COR-L47 (cell line): ENCODE measurements at places on chromosomes 1 and 21.
A peak's percentile ranks its signal among the peaks of the same experiment; 100 is the strongest.

DNA sequence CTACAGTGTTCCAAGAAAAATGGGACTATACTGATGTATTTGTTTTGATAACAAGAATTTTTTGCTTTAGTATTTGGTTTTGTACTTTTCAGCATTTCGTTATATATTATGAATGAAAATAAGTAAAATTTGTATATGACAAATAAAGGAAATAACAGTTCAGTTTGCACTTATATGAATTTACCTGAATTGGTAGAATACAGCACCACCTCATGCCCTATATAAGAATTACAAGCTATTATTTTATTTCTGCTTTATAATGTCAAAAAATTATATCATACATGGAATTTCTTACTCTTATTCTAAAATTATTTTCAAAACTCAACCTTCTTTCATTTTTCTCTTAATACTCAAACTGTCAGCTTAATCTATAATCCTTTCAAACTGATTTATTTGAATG, 14.6 kb downstream of the EFCAB7 start:
- no peak for DNase-seq

DNA sequence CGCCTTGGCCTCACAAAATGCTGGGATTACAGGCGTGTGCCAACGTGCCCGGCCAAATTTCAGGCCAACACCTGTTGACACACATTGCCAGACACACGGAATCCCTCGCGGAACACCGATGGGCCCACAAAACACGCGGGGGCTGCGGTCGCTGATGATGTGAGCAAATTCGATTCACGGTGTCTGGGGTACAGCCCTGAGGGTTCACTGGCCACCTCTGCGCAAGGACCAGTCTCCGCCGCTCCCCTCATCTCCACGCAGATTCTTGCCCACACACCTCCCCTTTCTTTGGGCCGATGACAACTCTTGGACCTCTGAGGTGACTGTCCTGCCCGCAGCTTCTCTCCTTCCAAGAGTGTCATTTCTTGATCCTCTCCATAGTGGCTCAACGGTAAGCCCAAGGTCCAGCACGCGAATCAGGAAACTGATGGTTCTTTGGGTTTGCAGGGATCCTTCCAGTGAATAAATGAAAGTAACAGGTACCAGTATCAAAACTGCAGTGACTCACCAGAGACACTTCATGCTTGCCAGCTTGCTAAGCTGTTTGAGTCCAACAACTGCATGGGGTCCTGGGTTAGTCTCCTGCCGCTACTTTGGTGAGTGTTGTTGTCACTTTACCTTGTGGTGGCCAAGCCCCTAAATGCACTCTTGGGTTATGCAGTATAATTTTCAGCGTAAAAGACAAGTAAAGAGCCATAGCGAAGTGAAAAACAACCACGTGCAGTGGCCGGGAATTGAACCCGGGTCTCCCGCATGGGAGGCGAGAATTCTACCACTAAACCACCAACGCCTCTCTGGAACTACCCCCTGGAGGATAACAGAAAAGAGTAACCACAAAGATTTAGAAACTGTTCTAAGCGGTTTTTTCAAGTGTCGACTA, 11.0 kb upstream of the RNU1-3 start:
- DNase-seq: peak; percentile 58

- DNase-seq: no peak
Measured at GRCh38 chr21:45130324-45130774, 56.0 kb downstream of the ADARB1 start.

- DNase-seq: no peak
Measured at GRCh38 chr1:31943546-31944184, 5.5 kb upstream of the PTP4A2 start.

DNA sequence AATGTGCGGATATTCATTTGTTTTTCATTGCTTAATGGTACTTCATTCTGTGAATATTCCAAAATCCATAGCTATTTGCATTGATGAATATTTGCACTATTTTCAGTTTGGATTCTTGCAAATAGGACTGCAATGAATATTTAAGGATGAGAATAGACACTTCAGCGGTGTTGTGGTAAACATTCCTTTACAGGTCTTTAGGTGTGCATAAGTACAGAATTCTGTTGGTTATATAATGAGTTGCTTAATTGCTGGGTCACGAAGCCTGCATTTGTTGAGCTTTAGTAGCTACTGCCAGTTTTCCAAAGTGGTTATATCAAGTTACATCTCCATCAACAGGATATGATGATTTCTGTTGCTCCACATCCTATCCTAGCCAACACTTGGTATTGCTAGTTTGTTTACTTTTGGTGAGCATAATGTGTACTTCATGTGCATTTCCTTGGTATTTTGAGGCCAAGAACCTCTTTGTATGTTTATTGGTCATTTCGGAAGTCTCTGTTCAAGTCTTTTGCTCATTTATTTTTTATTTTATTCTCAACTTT, 64.2 kb upstream of the CYYR1 start:
- DNase-seq: peak; percentile 22

GRCh38 chr1:24656046-24656445, 12.9 kb downstream of the SRRM1 start:
- no peak for DNase-seq

DNA sequence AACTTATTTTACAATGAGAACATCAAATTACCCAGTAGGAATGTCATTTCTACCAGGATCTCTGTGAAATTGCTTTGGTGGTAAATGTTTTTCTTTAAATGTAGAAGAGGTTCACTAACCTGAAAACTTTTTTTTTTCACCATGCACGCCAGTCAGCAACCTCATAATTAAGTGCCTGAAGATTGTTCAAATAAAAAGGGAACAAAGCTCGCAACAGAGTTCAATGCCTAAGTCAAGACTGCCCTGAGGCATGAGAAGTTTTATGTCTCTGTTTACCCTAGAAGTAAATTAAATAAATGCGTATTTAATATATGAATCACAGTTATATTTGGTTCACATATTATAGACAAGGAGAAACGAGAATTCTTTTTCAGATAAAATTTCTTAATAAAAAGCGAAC, 13.8 kb upstream of the SYDE2 start:
- DNase-seq: no peak

DNA sequence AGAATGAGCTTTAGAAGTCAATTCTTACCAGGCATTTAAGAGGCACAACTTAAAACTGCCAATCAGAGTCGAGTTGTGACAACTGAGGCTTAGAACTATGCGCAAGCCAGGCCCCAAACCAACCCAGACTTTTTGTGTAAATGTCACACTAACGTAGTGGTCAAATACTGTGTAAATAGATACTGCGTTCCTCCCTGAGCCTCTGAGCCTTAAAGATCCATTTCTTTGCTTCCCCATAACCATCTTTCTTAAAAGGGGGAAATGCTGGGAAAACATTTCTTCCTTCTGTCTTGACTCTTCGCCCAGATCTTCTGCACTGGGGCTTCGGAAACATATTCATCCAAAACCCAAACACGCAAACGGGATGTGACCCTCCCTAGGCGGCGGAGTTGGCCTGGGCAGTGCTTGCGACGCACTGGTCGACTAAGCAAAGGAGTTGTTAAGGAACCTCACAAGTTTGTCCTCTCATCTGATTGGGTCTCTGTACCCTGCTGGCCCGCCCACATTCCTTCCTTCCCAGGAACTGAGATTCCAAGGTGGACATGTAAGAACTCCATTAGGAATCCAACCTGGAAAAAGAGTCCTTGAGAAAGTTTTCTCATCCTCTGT, 2.6 kb downstream of the ADAMTS5 start:
- DNase-seq: no peak

DNA sequence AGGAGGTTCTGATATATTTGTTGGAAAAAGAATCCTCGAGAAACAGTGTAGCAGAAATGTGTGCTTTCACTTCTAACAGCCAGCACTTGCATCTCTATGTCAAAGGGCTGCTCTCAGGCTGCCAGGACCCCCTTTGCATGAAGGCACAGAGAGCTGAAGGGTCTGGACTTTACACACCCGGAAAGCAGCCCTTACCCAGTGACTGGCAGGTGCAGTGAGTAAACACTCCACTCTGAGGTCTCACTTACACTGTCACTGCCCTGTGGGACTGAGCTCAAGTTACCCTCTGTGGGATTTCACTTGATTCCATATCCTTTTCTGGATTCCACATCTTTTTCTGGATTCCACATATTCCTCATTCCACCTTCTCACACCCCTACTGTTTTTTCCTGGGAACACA, 40.8 kb upstream of the PPP2R5A start:
- no peak for DNase-seq

DNA sequence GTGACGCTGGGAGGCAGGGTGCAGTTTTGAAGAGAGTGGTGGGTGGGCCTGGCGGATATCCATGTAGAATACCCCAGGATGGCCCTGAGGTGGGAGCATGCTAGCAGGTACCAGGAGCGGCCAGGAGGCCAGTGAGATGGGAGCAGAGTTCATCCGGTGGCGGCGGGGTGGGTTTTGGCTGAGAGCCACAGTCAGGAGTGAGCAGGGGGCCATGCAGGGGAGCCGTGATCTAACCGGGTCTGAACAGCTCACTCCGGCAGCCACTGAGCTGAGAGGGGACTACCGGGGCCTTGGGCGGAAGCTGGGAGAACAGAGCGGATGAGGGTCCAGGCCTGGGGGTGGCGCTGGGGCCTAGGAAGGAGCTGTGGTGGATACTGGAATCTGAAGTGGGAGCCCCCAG, 47.6 kb upstream of the LRP8 start:
- DNase-seq: no peak

DNA sequence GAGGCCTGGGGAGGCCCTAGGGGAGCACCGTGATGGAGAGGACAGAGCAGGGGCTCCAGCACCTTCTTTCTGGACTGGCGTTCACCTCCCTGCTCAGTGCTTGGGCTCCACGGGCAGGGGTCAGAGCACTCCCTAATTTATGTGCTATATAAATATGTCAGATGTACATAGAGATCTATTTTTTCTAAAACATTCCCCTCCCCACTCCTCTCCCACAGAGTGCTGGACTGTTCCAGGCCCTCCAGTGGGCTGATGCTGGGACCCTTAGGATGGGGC, 5.2 kb downstream of the ELF3 start:
- no peak for DNase-seq

DNA sequence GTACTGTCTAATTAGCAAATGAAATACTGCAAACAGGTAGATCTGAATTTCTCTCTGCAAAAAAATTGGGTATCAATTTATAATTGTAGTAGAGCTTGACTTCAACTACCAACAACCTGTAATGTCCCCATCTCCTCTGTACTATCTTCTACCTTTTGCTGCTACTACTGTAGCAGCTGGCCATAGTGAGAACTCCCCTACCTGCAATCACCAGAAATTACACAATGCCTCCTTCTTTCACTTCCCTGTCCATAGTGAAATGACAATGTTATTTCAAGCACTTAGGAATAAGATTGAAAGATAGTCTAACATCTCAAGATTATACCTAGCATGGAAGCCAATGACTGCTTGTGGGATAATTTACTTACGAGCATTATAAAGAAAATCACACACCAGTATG, 100.4 kb downstream of the ACBD6 start:
- DNase-seq: no peak

- no peak for DNase-seq
Measured at GRCh38 chr1:20684651-20685050, 23.5 kb upstream of the DDOST start.

DNA sequence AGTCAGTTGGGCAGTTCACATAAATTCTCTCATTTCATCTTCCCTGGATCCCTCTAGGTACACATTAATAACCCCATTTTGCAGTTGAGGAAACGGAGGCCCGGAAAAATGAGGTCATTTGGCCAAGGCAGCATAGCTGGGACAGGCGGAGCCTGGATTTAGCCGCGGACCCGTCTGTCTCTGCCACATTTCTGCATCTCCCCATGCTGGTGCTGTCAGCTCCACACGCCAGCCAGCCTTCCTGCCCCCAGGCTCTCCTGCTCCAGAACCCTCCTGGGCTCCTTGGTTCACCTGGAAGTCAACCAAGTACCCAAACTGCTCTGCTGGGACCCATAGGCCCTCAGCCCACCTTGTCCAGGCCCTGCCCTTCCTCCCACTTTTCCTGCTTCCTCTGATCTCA, 7.6 kb downstream of the FOXO6 start:
- no peak for DNase-seq

DNA sequence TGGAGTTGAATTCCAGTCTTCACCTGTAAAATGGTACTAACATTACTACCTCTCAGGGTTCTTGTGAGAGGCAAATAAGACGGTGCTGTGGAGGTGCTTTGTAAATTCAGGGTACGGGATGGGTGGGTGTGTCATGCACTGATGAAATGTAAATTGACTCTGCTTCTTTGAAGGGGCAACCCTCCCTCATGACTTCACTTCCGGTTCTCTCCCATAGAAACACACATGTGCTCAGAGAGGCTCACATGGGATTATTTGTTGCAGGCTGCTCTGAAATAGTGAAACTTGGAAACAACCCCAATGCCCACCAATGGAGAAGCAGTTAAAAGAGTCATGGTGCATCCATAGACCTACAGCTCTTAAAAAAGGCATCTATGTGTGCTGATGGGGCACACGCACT, 44.9 kb upstream of the SCMH1 start:
- DNase-seq: no peak

GRCh38 chr1:219459351-219460080, 153.4 kb downstream of the ZC3H11B start:
- peak; percentile 44 for DNase-seq

GRCh38 chr1:44273560-44274350, 60.5 kb downstream of the DMAP1 start:
- DNase-seq: no peak

- DNase-seq: no peak
Measured at GRCh38 chr1:22598736-22599135, 35.4 kb downstream of the EPHA8 start.

DNA sequence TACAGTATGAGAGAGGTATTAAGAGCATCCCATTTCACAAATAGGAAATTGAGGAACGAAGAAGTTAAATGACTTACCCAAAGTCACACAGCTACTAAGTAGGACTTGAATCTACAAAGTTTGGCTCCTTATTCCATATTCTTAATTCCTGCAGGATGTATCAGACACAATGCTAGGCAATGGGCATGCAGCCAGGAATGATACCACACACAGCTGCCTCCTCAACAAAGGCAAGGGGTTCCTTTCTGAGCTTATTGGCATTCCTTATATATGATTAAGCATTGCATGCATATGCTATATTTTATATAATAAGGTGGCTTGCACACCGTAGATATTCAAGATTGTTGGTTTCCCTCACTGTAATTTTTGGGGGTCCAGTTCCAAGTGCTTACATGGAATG, 34.2 kb upstream of the JUN start:
- no peak for DNase-seq

DNA sequence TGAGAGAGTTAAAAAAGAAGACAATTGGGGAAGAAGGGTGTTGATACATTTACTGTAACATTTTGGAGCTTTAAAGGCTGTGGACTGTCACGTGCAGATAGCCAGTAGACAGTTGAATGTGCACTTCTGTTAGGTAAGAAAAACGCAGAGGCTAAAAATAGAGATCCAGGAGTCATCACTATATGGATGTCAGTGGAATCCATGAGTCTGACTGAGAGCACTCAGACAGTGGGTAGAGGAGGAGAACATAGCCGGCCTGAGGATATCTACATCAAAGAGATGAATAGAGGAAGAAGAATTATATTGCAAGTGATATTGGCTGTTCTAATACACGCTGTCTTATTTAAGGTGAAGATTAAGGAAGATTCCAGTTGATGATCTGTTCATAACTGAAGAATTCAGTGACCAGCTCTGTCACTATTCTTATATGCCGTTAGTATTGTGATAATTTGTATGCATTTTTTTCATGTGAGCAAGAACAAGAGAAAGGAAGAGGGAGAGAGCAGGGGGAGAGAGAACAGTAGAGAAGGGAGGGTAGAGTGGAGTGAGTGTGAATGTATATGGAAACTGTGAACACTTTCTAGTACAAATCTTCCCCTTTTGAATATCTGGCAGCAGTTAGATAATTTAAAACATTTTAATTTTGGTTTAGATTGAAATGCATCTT, 344.8 kb downstream of the CHRM3 start:
- no peak for DNase-seq
